M059J (cell line): ENCODE measurements at places on chromosomes 1 and 21. TPM values are rescaled to one million over a fixed set of nuclear protein-coding genes. Genes with fewer than 3 reads are reported as not detected.

The TSPEAR gene
- not detected in 2 replicates for total RNA-seq

The PHF13 gene
- total RNA-seq, result 14.4 and 22.3 TPM in 2 replicates

The OR2L2 gene
- total RNA-seq, result not detected in 2 replicates

DNA sequence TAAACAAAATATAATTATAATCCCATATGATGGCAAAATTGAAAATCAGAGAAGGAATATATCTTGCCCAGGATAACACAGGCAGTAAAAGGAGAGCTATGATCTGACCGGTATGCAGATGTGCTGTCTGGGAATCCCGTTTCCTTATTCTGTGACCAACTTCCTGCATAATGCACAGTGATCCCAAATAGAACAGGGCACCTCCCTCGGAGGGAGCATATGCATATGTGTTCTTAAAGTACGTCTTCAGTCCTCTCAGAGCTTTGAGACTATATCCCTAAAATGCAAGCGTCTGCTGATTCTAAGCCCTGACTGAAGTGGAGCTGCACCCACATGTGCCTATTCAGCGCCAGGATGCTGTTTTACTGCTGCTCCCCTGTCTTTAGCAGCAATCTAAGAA, 366.1 kb upstream of the PTBP2 start:
- DNase-seq, result no peak

DNA sequence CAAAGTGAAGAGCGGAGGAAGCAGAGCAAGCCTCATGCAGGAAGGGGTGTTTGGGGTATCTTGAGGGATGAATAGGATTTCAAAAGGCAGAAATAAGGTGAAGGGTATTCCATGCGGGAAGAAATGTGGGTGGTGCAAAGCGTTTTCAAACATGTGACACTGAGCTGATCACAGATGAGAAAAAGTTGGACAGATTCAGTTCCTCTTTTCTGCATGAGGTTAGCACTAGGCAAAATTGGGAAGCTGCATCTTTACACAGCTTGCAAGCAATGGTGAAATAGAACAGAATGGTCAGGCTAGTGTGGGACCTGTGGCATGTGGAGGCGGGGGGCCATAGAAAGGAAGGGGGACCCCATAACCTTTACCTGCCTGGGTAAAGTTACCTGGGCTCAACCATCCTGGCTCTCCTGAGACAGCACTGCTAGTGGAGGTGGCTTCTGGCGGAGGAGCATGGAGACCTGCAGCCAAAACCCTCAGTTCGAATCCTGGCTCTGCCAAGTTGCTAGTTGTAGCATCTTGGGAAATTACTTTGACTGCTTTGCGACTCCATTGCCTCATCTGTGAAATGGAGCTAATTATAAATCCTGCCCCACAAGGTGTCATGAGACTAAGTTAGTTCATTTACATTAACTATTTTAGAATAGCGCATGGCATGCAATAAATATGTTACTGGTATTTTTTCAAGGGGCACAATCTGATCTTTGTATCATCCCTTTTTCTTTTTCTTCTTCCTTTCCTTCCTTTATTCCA, 16.4 kb downstream of the KCNA10 start:
- DNase-seq, result no peak

- DNase-seq, result no peak
Measured at GRCh38 chr1:162970021-162970420, 99.1 kb upstream of the RGS4 start.

DNA sequence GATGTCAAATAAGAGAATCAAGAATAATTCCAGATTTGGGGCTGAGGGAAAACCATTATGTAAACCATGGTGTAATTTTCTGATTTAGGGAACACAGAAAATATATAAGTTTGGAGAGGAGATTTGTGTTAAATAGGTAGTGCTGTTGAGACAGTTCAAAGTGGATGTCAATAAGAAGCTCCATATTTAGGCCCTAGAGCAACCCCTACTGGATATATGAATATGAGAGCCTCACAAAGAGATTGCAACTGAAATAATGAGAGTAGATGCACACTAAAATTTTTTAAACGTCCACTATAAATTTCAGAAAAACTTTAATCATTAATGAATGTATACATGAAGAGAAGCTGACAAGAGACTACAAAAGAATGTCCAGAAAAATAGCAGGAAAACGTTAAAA, 1447.8 kb upstream of the PRMT6 start:
- peak; percentile 0 for DNase-seq

GRCh38 chr21:25939396-25939761, 204.6 kb downstream of the GABPA start:
- no peak for DNase-seq

GRCh38 chr21:42423197-42423675, 19.5 kb downstream of the UBASH3A start:
- DNase-seq, result no peak

- DNase-seq, result no peak
Measured at GRCh38 chr1:58687516-58687915, 12.3 kb downstream of the MYSM1 start.

GRCh38 chr1:10687782-10688408, 108.6 kb downstream of the CASZ1 start:
- DNase-seq, result no peak

DNA sequence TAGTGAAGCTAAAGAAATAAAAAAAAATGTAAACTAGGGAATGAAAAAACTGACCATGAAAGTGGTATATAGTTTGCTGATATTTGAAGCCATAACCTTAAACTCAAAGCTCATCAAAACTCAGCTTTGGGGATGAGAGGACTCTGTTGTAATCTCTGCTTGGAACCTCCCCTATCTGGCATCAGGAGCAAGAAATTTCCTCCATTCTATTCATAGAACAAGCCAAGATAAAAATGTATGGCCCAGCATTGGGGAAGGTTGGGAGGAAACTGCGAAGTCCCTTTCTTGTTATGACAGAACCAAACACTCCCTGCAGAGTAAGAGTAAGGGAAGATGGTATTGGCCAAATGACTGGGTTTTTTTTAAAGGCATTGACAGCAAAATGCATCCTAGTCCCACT, 35.6 kb downstream of the MCOLN2 start:
- no peak for DNase-seq
